ENCODE measurements at places on chromosomes 1 and 21.

DNA sequence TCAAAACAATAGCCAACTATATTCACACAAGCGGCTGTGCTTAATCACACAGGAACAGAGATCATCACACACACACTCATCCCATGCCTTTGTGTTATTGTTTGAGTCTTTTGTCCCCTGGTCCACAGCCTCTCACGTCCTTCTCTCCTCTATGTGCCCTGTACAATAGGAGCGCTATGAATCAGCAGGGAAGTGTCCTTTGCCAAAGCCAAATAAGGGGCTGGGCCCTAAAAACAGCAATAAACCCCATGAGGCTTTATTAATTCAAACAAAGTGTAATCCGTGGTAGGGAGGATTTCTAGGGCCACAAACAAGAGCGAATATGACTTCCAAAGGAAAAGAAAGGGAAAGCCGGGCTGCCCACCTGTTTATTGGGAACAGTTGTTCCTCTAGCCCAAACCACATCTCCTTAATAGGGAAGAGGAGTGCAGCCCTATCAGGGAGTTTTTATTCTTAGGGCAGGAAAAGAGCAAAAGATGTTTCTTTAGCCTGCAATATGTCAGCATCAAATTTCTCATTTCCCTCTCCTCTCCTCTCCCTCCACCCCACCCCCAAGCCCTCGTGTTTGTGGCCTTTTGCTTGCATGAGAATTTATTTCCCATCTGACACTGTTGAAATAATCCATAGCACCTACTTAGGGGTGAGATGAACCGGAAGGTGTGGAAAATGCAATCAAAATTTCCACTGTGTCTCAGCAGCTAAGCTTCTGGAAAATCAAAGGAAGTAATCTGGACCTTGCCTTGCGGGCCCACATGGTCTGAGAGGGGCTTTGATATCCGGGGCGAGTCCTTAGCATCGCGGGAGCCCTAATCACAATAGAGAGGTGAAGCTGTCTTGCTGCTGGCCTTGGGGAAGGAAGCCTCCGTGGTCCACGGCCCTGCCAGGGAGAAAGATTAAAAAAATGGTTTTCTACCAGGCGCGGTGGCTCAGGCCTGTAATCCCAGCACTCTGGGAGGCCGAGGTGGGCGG, 45.3 kb upstream of the ITPKB start:
- no peak for DNase-seq

DNA sequence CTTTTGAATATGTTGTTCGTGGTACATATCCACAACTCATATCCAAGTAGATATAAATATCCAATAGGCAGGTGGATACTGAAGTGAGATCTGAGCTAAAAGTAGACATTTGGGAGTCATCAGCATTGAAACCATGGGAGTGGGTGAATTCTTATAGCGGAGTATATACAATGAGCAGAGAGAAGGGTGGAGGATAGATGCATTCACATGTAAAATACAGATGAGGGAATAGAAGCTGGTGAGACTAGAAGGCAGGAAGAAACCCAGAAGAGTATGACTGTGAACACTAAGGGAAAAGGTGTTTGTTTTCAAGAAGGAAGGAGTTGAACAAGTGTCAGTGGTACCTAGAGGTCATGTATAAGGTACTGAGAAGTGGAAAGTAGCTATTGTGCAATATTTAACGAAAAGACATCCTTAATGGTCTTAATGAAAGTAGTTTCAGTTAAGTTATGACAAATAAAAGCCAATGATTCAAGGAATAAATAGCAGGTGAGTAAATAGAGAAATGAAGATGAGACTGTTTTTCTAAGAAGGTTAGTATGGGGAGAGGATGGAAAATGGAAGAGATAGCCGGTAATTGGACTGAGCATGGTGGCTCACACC, 181.6 kb upstream of the CACYBP start:
- DNase-seq = no peak

GRCh38 chr1:205950280-205950679, 7.0 kb upstream of the SLC26A9 start:
- no peak for DNase-seq

- no peak for DNase-seq
These were observed 5.3 kb downstream of the PRDM16 start for GRCh38 chr1:3074297-3074741.

DNA sequence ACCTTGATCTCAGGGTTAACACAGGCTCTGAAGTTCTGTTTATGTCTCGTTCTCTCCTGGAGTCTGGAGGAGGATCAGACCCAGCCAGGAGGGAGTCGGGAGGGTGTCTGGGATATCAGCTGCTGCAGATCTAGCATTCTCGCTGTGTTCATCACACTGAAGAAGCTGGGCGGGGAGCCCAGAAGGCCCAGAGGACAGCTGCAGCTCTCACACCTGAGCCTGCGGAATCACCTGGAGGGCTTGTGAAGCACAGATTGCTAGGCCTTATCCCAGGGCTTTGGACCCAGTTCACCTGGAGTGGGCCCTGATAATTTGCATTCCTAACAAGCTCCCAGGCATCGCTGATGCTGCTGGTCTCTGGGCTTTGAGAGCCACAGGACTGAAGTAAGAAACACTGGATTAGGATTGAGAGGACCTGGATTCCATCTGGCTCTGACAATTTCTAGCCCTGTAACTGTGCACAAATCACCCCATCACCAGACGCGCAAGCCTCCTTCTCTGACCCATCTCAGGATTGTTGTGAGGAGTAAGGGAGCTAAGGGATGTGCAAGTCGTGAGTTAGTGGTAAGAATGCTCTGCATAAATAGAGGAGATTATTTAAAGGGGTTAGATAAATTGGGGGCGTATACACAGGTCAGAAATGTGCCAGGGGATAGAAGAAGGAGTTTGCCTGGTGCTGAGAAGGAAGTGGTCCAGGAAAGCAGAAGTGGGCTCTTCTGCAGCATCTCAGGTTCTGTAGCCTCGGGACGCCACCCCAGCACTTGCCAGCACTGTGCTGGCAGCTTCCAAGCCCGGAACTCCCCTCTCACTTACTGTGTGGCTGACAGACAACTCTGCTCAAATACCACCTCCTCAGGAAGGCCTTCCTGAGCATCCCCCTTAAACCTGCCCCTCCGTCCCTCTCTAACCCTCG, 19.1 kb downstream of the ABCA4 start:
- DNase-seq = no peak

DNA sequence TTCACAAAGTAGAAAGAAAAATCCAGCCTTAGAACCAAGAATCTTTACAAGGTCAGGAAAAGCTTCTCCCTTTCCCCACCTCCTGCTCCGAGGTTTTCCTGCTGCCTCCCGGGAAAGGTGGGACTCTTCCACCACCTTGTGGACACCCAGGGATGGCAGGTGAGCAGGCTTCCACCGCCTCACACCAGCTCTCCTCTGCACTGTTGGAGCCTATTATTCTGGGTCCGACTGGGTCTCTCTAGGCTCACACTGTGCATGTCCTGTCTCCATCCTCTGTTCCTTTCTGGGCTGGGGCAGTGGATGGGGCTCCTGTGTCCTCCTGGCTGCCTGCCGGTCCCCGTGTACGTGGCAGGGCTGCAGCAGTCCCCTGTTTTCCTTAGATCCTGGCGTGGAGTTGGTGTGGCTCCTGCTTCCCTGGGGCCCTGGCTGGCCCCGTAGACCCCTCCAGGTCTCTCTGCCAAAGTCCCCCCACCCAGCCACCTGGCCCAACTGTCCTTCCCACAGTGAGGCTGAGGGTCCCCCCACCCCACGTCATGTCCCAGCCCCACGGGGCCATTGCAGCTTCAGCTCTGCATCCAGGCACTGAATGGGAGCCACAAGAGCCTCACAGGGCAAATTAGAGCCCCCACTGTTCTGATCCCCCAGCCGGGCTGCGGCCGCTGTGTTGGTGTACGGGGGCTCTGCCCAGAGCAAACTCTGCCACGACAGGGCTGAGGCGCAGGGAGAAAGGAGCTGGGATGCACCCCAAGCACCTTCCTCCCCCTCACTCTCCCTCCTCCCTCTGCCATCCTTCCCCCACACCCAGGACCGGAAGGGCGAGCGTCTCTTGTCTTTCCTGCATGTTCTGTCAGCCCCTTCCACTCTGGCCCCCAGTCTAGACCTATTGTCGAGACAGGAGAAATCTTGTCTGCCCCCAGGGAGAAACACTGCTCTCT, 3.3 kb upstream of the SLC45A1 start:
- peak; percentile 56 for DNase-seq

DNA sequence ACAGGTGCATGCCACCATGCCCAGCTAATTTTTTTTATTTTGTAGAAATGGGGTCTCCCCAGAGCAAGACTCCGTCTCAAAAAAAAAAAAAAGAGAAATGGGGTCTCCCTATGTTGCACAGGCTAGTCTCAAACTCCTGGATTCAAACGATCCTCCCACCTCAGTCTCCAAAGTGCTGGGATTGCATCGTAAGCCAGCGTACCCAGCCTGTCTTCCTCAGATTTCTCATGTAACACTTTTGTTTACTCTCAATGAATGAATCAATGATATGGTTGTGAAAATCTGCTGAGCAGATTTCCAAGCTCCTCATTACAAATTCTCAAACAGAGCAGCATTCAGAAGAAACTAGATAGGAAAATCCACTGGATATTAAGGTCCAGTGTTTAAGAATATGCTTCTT, 6.6 kb downstream of the CMPK1 start:
- no peak for DNase-seq

DNA sequence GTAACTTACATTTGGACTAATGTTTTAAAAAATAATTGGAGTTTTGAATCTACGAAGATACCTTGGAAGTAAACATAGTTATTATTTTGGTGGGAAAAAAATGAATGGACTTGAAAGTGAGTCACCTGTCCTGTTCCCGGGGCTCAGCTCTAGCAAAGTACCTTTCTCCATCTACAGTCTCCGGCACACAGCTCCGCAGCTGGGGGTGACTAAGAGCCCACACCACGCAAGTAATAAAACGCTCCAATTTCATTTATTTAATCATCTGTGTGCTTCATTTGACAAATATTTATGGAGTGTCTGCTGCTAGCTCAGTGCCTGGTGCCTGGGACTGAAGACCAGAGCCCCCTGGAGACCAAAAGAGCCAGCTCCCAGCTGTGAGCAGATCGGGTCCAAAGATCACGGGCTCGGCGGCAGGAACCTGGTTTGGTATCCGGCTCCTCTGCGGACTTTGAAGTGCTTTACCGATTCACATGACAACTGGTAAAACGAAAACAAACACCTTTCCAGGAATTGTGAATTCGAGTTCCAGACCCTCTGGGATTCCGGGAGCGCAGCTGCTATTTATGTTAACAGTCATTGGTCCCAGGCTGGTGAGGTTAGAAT, 1.7 kb upstream of the RIPK4 start:
- DNase-seq = peak; percentile 33

GRCh38 chr1:235069577-235070563, 58.8 kb downstream of the TOMM20 start:
- DNase-seq = no peak

- DNase-seq = no peak
These were observed 62.5 kb upstream of the KRTAP11-1 start for GRCh38 chr21:30943920-30944319.

DNA sequence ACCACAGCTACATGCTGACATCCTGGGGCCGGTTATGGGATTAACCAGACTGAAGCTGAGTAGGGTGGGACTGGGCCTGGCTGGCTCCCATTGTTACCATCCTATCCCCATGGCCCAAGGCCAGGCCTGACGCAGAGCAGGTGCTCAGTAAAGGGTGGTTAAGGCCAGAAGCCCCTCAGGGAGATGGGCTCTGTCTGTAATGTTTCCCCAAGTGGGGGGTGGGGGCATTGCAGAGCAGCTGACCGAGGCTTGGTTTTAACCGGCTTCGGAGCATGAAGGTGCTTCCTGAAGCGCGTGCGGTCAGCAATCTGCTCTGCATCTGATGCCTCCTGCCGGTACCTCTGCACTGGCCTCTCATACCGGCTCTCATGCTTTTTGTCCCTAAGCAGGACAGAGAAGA, 83.4 kb upstream of the ACTL8 start:
- DNase-seq = no peak

DNA sequence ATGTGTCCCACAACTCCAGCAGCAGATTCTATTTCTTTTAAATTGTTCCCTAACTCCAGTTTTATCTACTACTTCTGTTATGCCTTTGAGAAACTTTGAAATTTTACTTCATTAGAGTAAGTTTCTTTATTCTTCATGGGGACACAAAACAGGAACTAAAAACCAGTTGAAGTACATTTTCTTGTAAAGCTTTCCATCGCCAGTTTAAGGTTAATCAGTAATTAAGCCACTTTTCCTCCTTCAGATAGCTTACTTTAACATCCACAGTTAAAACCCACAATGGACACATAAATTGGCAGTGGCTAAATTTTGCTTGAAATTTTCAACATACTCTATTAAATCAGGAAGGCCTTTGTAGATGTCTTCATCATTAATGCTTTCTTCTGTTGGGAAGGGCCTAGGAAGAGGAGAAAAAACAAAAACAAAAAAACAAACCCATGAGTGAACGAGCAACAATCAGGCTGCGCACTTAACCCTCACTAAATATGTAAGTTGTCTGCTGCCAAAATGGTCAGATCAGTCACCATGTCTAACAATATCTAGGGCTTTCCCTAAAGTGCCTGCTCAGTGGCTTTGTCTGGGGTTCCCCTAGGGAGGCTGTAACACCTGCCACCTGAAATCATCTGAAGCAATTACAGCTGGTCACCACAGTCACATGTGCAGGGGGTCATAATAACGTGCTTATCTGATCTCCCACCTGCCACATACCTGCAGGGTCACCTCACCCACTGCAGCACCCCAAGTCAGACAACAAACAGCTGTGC, 187.9 kb downstream of the VAV3 start:
- no peak for DNase-seq

DNA sequence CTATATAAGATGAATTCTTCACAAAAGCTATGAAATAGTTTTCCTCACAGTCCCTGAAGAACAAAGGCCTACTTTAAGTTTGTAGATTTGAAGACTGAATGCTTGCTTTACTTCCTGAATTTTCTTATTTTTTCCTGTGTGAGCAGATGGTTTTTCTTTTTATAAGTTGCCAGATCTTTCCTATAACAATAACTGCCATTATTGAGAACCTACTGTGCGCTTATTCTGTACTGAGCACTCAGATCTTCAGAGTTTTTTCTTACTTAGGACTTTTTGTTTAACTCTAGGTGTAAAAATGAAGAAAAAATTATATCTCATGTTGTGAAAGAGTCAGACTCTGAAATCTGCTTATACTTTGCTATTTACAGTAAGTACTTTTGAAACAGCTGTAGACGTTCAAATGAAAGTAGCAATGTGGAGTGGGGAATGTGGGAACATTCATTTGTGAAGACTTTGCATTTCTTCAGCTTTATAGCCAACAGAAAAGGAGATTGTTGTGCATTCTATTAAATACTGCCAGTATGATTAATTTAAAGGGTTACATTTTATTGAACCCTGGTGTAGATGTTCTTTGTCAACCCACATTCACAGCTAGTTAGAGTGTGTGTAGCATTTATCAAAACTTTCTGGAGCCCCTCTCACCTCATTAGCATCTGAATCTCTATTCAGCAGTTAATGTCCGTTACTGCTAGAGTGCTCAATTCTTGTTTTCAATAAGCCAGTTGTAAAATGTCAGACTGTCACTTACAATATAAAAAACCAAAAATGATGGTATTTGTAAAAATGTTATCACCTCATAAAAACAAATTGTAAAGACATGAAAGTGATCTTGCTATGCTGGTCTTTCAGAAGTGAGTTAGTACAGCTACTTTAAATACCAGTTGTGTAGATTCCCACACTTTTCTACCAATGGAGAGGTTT, 29.0 kb downstream of the NFIA start:
- no peak for DNase-seq

- no peak for DNase-seq
These were observed 15.9 kb upstream of the TTF2 start for GRCh38 chr1:117044217-117044616.

GRCh38 chr1:90149101-90149500, 154.2 kb downstream of the ZNF326 start:
- no peak for DNase-seq

- peak; percentile 73 for DNase-seq
These were observed 9.8 kb upstream of the KCNA3 start for GRCh38 chr1:110684491-110684890.

- no peak for DNase-seq
These were observed 87.5 kb downstream of the WLS start for GRCh38 chr1:68144856-68145255.
